Stimulated activated CD8-positive, alpha-beta memory T cell treated with anti-CD3 and anti-CD28 coated beads, Interleukin-7, amount 100 ng/mL, for 24 hours (primary cell): ENCODE measurements at places on chromosomes 6 and 20.
A peak's percentile ranks its signal among the peaks of the same experiment; 100 is the strongest.

DNA sequence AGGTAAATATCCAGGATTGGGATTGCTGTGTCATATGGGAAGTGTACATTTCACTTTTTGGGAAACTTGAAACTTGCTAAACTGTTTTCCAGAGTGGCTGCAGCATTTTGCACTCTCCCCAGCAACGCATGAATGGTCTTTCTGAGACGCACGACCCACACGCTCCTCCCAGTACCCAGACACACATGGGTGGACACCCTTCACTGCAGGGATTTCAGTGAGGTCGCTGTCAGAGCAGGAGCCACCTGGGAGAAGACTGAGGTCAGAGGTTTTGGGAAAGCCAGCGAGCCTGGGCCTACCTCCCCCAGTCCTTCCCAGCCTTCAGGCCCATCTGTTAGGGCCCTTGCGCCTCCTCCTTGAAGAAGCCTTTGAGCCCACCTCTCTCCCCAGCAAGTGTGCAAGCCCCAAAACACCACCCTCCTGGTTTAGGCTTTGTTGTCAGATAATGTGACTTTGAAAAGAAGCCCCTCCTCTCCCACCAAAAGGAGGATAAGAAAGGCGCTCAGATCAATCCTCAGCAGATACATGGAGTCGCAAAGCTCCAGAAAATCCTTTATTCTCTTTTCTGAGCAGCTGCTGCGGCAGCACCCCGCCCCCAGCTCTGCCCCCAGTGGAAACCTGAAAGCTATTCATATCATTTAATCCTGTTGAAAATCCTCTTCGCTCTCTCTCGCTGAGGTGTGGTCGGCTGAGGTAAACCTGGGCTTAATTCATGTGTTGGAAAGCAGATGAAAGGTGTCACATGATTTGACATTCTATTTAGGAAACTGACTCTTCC, 12.7 kb upstream of the JAG1 start:
- no peak for DNase-seq

DNA sequence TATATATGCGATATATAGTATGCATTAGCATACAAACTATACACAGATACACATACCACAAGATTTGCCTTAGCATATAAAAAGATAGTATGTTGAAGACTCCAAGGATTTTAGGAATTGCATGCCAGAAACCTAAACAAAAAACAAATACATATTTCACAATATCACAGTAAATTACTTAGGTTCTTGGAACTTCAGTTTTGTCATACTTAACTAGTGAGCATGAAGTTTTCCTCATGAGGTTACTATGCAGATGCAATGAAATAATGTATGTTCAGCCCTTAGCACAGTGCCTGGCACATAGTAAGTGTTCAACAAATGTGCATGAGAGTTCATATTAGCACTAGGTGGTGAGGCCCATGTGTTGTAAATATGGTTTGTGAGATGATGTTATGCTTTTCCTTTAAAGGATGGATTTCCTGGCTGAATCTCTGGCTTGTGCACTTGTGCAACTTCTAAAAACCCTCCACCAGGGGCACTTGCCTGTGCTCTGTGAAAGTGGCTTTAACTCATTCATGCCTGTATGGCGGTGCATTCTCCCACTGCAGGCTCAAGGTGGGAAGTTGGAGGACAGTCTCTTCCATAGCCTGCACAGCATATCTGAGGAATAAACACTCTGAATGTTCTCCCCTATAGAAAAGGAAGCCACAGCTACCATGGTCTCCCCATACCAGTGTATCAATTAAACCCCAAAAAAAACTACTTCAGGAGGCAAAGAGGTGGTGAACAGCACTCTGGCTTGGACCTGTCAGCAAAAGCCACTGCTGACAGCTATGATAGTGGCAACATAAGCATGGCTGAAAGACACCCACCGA, 624.1 kb upstream of the CDH4 start:
- DNase-seq = no peak

- DNase-seq = peak; percentile 40
Observed at GRCh38 chr6:42901538-42901957, 14.3 kb upstream of the PTCRA start.

DNA sequence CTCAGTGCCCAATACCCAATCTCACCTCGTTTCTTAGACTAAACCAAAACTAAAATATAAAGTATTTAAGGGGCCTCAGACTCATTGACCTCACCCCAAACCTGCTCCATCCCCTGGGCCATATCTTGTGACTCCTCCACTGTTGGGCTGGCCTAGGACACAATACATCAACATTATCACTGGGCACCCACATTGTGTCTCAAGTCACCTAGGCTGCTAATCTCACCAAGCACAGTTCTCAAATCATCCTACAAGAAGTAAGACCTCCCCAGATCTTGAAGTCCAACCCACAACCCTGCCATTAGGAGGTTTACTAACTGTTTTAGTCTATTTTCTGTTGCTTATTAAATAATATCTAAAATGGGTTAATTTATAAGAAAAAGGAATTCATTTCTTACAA, 96.2 kb downstream of the CRYBG1 start:
- no peak for DNase-seq

DNA sequence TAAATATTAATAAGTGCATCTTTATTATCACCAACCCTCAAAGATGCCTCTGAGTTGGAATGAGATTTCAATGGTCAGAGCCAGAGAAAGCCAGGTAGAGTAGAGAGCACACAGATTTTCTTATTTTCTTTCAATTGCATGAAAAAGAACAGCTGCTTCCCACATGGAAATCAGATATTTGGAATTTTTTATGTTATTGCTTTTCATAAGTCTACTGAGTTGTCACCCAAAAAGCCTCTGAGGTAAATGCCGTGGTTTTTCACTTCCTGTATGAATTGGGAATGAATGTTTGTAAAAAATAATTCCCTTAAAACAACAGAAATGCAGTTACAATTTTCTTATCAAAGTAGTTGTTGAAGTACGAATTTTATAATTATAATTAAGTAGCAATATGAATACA, 563.1 kb downstream of the RFPL4B start:
- no peak for DNase-seq

- DNase-seq = no peak
Observed at GRCh38 chr6:170545405-170545804, 7.7 kb downstream of the PSMB1 start.

DNA sequence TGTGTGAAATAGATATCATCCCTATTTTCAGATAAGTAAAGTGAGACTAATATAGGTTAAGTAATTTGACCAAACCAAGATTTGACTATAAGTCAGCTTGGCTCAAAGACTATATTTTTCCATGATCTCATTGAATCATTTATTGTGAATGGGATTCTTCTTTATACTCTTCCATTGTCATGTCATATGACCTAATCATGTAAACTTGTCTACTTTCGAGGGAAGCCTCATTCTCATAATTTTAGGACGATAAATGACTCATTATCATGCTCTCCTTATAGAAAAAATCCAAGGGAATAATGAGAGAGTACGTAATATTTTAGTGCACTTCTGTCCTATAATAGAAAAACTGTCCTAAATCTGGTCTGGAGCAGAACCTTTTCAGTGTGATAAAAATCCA, 40.9 kb upstream of the CCN6 start:
- DNase-seq = no peak

DNA sequence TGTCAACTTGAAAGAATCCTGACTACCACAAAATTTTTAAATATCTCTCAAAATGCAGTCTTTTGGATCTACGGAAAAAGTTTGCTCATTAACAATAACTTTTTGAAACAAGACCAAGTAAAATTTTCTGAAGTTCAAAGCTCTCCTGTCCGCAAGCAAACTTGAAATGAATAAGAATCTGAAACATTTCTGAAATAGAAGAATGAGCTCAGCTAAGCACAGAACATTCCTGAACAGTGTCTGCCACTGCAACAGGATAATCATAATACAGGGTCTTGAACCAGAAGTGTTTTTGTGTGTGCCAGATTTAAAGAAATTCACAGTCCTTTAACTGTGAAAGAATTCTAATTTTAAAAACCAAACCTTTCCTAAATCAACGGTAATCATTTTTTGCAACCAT, 49.1 kb upstream of the TASP1 start:
- no peak for DNase-seq
